ENCODE measurements at places on chromosomes 6 and 20. TPM values are rescaled to one million over a fixed set of nuclear protein-coding genes. Genes with fewer than 3 reads are reported as not detected.
A peak's percentile ranks its signal among the peaks of the same experiment; 100 is the strongest.

SLC35F1 gene
- total RNA-seq = 0.84 TPM

SAPCD1 gene
- total RNA-seq = 2.7 TPM

RBM24 gene
- 4.5 TPM for total RNA-seq

TAGAP gene
- not detected for total RNA-seq

HCK gene
- not detected for total RNA-seq

KCNS1 gene
- 0.39 TPM for total RNA-seq

GSTA3 gene
- total RNA-seq = not detected

- no peak for DNase-seq
Measured at GRCh38 chr20:2708665-2709064, 16.1 kb downstream of the EBF4 start.

DNA sequence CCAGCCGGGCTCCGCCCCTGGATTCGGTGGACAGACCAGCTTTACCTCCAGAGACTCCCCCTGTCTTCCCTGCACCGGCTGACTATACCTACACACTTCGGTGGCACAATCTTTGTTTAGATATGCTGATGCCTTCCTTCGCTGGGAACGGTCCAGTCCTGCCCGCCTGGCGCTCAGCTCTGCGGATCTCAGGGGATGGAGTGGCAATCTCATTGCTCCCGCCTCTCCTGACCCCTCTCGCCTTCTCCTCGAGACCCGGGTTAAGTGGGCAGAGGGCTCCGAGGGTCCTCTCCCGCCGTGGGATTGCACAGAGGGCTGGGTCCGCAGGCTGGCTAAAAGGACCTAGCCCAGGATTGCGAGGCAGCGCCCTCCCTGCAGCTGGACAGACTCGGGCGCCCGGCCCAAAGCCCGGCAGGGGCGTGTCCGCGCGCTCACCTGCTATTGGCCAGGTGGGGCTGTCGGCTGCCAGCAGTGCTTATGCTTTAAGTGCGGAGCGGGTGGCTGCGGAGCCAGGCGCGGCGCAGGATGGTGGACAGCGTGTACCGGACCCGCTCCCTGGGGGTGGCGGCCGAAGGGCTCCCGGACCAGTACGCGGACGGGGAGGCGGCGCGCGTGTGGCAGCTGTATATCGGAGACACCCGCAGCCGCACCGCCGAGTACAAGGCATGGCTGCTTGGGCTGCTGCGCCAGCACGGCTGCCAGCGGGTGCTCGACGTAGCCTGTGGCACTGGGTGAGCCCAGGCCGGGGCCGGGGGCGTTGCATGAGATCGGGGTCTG is at the start of gene GNMT:
Gene GNMT (plus strand): TSS at position 512 of the 777 bp plus-strand sequence. CDS start 14 bp downstream, at position 526.
- DNase-seq = no peak

DNA sequence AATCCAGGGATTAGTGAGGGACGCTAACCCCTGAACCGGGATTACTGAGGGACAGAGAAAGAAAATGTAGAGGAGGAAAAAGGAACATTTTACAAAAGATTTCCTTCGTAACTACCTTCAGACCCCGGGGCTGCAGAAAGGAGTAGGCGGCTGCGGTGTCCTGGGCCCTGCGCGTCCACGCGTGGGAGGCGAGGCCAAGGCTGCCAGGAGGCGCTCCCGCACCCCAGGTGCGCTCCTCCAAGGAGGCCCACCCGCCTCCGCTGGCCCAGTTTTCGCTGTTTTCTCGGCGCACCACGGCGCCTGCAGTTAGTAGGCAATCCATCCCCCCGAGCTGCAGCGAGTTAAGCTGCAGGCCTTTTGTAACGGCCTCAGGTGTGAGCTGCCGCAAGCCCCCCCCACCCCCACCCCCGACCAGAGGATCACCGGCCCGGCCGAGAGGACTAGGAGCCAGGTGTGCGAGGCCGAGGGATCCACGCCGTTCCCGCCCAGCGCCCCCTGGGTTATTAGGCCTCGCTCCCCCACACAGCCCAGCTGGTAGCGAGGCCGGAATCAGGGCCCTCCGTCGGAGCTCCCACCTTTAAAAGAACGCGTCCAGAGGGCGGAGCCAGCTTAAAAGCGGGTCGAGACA is 380.3 kb upstream of the ARID1B start:
- DNase-seq = no peak

DNA sequence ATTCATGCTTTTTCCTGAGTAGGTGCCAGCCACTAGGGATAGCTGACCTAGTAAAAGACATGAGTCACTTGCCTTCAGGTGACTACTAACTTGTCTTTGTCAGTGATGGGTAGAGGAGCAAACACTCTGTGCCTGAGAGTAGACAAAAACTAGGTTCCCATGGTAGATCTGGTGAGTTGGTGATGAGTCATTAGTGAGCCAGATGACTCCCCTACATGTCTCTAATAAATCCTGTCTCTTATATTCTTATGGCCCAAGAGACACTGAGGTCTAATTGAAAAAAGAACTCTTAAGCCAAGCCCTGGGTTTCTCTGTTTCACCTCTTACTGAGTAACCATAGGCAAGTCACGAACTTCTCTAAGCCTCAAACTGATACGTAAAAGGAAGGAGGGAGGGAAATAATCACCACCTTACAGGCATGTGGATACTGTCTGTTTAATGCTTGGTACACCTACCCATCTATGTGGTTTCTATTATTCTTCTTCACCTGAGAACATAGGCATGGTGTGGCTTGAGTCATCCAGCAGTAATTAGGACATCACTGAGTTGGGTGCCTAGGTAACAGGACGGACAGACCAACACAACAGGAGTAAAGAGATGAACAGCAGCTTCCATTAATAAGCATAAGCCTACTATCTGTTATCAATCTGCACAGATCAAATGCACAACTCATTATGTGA is 20.3 kb downstream of the TTPAL start:
- peak; percentile 99 for DNase-seq

DNA sequence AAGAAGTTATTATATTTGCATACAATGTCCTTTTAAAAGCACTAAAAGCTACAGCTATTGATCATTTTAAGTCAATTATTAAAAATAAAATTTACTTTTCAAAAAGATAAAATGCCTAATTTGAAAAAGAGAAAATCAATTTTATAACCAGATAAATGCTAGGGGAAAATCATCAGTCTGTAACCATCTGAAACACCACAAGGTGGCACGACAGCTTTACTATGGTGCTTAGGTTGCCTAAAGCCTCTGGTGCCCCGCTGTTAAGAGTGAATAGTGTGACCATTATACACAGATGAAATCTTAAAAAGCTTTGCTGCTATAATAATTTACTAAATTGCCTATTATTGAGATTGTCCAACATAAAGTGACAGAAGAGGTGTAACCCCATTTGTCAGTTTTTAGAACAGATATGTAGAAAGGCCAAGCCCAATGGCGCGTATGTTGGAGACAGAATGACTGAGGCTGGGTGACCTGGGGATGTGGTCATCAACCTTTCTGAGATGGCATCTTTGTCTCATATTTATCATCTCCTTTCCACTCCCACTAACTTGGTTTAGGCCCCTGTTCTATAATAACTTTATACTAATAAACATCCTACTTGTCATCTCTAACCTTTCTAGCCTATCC is 100.8 kb downstream of the MOXD1 start:
- DNase-seq = peak; percentile 63

DNA sequence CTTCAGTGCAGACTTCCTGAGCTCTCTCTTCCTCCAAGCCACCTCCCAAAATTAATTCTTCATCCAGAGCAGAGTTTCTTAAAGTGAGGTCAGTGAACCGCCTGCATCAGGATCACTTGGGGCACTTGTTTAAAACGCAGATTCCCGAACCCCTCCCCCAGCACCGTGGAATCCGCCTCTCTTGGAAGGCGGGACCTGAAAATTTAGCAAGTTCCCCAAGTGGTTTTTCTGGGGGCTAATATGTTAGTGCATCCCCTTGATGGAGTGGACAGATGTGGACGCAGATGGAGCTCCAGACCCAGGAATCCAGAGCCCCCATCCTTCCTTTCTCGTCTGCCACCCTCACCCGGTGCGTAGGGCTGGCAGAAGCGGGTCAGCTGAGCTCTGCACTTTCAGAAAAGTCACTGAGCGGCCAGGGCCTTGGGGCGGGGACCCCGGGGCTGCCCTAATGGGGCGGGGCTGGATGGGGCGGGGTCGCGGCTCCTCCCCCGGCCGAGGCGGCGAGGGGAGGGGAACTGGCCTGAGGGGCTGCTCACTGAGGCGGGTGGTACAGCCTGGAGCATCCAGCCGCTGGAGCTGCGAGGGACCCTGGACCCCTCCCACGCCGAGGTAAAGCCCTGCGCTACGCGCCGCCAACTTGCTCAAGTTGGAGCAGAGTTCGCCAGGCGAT is at the start of the genes DEFB124 and REM1:
Gene DEFB124 (minus strand): TSS at position 370 of the 670 bp plus-strand sequence. CDS start 2,114 bp downstream, outside the sequence.
Gene REM1 (plus strand): TSS at position 531 of the 670 bp plus-strand sequence. CDS start 1,158 bp downstream, outside the sequence.
- no peak for DNase-seq

DNA sequence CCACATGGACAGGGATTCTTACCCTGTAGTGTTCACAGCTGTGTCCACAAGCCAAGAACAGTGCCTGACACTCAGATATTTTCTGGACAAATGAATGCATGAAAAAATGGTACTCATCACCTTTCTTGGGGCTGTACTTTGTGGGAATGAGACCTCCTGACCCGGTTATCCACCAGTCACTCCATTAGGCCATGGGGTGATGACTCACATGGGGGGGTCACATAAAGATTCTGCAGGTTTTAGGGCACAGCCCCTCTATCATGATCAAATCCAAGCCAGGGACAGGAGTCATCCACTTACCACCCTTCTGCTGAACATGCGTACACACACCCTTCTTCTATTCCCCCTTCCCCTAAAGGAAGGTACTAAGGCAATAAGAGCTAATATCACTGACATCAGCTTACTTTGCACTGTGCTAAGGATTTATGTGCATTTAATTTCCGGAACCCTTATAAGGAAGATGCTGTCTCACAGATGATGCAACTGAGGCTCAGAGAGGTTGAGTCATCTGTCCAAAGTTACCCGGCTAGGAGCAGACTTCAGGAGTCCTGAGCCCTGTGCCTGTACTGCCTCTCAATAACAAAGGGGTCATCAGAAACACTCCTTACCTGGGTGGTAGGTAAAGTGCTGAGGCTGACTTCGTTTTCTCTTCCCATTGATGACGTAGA is 107.8 kb downstream of the NFATC2 start:
- DNase-seq = peak; percentile 83

DNA sequence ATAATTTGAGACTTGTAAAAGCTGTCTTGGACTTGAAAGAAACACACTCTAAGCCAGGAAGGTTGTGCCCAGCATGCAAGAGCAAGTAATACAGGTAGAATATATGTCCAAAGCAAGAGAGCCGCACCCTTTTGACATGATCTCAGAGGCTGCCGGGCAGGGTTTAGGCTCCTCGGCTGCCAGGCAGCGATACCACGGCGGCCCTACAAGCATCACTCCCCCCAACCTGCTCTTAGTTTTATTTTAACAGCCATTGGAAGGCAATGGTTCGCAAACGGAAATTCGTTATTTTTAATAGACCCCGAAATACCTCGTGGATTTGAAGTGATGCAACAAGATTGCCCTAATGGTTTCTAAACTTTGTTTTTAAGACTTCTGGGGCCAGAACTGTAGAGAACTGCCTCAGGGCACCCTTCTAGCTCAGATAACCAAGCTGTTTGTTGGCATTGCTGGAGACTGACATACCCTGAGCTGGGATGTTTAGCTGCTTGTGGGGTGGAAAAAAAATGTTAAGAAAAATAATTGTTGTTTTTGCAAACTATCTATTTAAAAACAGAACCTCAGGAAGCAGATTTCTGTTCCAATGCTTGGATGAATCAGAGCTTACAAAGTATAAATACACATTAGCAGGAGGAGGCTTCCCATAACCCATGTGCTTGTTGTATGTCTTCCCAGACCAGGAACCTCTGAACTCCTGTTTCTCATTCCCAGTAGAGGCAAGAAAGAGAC is 39.0 kb downstream of the JAG1 start:
- peak; percentile 16 for DNase-seq

- peak; percentile 50 for DNase-seq
Measured at GRCh38 chr20:50625986-50626677, 65.2 kb downstream of the RIPOR3 start.

DNA sequence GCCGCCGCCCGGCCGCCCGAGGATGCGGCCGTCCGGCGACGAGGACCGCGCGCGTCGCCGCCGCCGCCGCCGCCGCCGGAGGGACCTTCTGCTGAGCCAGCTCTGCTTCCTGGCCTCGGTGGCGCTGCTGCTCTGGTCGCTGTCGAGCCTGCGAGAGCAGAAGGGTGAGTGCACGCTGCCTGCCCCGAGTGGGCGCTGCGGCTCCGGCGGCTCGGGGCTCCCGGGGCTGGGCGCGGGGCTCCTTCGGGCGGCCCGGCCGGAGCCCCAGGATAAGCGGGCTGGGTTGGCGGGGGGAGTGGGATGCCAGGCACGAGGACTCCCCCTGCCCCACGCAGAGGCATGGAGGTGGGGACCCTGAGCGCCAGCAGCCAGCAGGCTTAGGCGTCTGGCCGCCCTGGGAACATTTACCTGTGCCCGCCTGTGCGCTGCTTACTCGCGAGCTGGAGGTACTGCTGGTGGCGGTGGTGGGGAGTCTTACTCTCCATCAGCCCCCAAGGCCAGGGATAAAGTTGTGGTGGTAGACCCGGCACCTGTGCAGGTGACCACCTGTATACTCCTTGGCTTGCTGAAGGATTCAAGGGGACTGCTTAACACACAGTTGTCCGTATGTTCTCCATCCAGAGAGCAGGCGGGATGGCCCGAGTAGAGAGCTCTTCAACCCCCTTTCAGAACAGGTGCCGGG is 520 bp downstream of the SLC24A3 start:
- peak; percentile 82 for DNase-seq

GRCh38 chr6:96755096-96755495 is 82.2 kb downstream of the GPR63 start:
- no peak for DNase-seq

- peak; percentile 23 for DNase-seq
Measured at GRCh38 chr6:26330859-26331217, 34.2 kb upstream of the BTN3A2 start.

GRCh38 chr6:26250698-26251044 is 114.3 kb upstream of the BTN3A2 start:
- DNase-seq = no peak

DNA sequence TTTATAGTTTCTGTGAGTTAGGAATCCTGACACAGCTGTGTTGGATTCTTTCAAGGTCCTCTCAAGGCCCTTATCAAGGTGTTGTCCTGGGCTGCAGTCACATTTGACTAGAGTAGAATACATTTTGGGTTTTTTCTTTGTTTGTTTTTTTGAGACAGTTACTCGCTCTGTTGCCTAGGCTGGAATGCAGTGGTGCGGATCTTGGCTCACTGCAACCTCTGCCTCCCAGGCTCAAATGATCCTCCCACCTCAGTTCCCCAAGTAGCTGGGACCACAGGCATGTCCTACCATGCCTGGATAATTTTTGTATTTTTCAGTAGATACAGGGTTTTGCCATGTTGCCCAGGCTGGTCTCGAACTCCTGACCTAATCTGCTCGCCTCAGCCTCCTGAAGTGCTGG is 15.7 kb downstream of the NFYA start:
- no peak for DNase-seq
